ENCODE measurements at places on chromosomes 16 and 17.

DNA sequence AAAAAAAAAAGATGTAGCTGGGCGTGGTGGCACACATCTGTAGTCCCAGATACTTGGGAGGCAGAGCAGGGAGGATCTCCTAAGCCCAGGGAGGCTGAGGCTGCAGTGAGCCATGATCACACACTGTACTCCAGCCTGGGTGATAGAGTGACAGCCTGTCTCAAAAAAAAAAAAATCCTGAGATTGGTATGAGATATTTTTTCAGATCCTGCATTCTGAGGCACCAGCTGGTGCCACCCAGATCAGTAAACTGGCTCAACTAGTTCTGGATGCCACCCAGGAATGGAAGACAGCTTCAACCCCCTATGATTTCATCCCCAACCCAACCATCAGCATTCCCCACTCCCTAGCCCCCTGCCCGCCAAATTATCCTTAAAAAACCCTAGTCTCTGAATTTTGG is 7.1 kb upstream of the GJC1 start:
- no peak for DNase-seq

DNA sequence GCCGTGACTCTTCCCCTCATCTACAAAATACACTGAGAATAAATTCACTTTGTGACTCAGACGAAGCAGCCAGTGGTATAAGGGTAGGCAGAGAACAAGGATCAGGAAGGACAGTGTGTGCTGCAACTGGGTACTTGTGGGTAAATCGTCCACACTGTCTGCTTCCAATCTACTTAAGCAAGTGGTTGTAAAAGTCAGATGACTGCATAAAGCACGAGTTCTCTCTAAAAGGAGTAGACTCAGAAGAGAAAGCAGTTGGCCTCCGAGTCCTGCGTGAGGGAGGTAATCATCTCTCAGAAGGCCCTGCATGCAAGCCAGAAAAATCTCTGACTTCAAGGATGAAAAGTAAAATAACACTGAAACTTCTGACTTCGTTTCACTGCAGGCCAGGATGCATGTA is 43.1 kb downstream of the ANKFY1 start:
- no peak for DNase-seq

DNA sequence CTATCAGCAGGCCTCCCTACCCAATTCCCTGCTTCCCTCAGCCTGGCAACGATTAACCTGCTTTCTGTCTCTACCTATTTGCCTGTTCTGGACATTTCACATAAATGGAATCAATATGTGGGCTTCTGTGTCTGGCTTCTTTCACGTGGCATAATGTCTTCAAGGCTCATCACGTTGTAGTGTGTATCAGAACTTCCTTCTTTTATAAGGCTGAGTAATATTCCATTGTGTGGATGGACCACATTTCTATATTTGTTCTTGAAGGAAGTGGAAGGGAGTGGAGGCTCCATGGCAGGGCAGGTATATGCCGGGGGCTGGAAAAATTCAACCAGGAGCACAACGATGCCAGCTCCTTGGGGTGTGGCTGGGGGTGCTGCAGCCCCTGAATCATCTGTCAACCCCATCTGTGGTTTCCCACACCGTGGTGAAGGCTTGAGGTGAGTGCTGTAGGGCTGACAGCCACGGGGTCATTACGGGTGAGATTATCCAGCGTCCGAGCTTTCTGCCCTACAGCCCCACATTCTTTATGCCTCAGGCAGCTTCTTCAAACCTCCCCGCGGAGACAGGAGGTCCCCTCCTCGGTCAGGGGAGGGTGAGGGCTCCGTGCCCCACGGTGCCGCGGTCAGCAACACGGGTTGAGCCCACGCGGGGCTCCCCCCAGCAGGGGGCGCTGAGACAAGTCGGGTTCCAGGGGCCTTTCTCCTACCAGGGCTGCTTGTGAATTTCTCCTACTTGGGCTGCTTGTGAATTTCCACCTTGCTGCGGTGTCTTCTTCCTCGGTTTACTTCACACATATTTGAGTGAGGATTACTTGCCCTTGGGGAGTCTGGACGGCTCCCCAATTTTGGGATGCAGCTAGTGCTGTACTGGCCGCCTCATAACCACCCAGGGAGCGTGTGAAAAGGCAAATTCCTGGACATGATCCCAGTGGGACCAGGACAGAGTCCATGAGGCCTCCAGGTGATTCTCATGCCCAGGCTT is 18.3 kb upstream of the WFIKKN2 start:
- no peak for DNase-seq

GRCh38 chr17:40963838-40964237 is 2.9 kb downstream of the KRT39 start:
- no peak for DNase-seq

Data from NCI-H1105 (cell line).